Pulmonary artery endothelial cell (primary cell): ENCODE measurements at places on chromosomes 4 and X.

DNA sequence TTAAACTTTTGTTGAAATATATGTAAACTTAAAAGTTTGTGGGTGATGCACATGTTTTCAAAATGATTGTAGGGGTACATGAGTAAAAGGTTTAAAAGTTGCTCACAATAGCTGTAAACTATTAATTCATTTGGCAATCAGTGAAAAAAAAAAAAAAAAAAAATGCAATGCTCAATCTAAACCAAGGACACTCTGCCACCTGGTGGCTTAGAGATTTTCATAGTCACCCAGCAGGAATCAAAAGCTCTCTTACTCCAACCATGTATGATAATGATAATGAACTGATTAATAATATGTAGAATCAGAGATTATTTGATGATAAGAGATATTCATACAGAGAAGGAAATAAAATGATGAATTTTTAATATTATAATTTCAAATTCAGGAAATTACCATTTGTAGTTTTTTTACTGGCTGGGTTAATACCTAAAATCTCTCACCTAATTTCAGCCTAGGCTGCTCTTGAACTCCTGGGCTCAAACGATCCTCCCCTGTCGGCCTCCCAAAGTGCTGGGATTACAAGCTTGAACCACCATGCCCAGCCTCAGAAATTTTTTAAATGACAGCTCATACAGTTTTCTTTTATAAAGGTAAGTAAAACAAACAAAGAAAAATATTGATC, 46.9 kb upstream of the SLC25A4 start:
- no peak for DNase-seq

DNA sequence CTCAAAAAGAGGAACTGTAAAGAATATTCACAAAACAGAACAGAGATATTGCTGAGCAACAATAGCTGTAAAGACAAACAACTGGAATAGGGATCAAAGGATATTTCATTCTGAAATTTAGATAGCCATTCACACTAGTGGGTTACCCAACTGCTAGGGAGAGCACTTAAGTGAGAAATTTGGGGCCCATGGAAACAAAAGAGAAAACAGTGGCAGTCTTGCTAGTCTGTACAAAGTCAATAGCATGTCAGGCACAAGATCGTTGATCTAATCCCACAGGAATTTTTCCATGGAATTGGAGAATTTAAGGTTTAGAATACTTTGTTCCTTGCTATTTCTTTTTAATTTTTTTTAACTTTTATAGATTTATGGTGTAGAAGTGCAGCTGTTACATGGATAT, 467.0 kb downstream of the PCDH18 start:
- no peak for DNase-seq

DNA sequence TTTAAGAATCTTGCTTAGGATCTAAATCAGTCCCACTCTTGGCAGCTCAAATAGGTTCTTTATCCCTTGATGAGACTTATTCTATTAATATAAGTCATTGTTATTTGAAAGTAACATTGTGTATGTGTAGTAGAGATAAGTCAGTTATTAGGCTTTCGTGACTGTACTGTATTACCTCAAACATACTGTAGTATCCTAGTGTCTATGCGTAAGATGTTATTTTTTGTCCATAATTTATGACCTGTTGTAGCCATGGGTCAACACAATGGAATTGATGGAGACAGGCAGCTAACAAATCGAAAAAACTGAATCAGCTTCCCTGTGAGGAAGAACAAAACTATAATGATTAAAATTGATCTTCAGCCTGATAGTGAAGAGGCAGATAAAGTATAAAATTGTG, 41.8 kb downstream of the CLCN3 start:
- DNase-seq: no peak

DNA sequence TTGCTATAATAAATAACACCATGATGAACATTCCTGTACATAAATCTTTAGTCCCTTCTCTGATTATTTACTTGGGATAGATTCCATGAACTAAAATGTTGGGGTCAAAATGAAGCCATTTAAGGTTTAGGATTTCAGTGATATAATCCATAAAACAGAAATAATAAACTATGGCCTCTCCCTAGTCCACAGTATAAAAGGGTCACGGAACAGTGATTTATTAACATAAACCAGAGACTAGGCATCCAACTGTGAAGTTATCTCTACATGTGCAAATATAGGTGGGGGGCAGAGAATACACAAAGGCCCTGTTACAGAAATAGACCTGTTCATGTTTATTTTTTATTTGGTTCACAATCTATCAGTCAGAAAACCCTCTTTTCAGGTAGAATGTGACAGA, 499.1 kb upstream of the SLIT2 start:
- no peak for DNase-seq

DNA sequence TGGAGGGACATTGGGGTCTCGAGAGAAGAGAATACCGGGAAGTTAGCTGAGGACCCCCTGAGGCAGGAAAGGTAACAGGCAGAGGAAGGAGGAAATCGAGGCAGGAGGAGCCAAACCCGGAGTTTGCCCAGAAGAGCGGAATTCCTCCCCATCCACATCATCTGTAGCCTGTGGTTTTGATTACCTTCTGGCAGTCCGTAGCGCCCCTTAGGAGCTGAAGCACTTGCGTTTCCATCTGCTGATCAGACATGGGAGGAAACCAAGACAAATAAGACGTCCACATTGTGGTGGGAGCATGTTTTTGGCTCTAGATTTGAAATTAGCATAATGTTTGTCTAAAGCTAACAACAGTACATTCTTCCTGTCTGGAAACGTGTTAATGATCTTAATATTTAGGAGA, 26.8 kb upstream of the HMX1 start:
- DNase-seq: no peak

DNA sequence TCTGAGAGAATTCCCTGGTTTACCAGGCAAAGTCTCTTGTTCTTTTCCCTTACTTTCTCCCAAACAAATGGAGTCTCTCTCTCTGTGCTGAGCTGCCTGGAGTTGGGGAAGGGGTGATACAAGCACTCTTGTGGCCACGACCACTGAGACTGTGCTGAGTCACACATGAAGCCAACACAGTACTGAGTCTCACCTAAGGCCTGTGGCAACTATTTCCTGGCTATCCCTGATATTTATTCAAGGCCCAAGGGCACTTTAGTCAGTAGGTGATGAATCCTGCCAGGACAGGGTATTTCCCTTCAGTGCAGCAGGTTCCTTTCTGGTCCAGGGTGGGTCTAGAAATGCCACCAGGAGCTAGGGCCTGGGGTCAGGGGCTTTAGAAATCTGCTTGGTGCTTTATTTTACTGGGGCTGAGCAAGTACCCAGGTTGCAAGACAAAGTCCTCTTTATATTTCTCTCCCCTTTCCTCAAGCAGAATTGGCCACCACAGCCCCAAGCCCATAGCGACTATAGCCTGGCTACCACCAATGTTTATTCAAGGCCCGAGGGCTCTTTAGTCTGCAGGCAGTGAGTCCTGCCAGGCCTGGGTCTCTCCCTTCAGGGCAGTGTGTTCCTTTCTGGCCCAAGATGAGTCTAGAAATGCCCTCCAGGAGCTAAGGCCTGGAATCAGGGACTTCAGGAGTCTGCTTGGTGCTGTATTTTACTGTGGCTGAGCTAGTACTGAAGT, 10.5 kb downstream of the ARL13A start:
- DNase-seq: no peak

GRCh38 chr4:62544428-62544827, 1344.3 kb downstream of the ADGRL3 start:
- no peak for DNase-seq

DNA sequence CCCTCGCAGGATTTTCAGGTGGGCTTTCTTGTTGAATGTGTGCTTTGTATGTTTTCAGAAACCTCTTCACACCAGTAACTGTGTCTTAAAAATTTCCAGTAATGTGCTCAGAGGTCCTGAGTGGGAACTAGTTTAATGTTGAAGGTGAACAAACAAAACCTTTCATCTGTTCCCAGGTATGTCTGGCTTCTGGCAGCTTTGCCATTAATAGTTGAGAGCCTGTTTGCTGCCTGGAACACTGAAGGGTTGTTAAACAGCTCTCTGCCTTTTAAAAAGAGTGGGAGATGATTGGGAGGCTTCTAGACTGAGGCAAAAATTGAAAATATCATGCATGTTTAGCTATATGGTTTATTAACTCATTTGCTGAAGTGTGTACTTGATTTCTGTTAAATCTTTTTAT, 161.2 kb upstream of the AGTR2 start:
- no peak for DNase-seq

- no peak for DNase-seq
Measured at GRCh38 chr4:999882-1000425, 6.8 kb upstream of the SLC26A1 start.

- no peak for DNase-seq
Measured at GRCh38 chrX:45400027-45400779, 199.5 kb upstream of the DIPK2B start.

DNA sequence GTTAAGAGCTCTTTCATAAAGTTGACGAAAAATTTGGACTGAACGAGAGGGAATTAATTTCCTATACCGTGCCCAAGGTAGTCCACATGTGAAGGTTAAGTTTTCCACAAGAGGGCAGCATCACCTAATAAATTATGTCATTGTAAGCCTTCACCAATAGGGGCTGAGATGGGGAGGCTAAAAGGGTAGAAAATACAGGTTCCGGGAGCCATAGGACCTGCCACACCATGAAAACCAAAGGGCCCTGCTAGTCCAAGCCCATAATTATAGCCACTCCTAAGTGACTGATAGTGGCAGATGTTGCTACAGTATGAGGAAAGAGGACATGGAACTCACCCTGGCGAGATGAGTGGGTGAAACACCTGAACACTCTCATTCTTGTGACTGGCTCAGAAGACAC, 122.2 kb downstream of the SHROOM4 start:
- no peak for DNase-seq

DNA sequence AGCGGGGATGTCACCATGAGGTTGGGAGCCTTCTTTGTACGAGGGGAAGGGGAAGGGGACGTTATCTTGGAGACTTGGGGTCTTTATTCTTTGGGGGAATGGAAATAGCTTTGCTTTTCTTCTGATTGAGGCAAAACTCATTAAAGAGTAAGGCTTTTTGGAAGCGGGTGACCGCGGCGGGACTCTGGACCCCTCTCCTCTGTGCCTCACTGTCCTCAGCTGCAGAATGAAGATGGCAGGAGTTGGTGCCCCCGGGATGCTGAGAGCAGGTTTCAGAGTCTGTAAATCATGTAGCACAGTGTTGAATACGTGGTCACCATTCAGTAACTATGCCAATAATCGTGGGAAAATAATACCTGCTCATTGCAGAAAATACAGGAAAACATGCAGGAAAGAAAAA, 32.1 kb downstream of the HTT-AS start:
- DNase-seq: no peak

DNA sequence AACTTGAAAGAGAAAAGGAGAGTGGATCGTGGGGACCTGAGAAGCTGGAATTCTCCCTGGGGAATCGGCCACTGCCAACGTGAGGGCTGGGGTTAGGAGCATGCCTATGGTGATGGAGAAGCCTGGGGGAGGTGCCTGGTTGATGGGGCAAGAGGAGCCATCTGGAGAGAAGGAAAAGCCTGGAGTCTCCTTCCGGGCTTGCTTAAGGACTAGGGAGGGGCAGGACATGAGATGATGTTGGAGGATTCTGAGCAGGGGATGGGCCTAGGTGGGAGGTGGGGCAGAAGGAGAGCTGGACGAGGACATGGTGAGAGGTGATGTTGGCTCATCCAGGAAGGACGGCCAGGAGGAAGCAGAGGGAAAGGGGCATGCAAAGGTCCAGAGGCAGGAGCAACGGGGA, 35.0 kb upstream of the GYG2 start:
- DNase-seq: no peak

DNA sequence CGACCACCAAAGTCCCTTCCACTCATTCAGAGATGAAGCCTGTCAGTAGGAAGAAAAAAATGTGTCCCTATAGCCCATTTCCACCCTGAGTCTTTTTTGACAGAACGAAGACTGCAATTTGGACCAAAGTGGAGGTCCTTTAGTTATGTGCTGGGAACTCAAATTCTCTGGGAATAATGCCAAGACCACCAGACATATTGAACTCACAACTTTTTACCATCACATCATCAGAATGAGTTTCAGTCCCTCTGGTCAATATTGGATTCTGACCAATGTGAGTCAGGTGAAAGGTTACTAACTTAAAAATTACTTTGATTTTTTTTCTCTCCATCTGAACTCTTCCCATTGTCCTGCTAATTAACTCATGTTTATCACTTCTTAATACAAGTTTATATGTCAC, 128.9 kb downstream of the DKK2 start:
- DNase-seq: no peak

- no peak for DNase-seq
Measured at GRCh38 chr4:110754716-110755115, 131.8 kb upstream of the PITX2 start.

- DNase-seq: no peak
Measured at GRCh38 chr4:139018971-139019758, 3.6 kb downstream of the NOCT start.

- DNase-seq: no peak
Measured at GRCh38 chr4:38088321-38088720, 128.1 kb downstream of the PTTG2 start.

GRCh38 chr4:185879666-185880312, 67.8 kb upstream of the SORBS2 start:
- DNase-seq: no peak

DNA sequence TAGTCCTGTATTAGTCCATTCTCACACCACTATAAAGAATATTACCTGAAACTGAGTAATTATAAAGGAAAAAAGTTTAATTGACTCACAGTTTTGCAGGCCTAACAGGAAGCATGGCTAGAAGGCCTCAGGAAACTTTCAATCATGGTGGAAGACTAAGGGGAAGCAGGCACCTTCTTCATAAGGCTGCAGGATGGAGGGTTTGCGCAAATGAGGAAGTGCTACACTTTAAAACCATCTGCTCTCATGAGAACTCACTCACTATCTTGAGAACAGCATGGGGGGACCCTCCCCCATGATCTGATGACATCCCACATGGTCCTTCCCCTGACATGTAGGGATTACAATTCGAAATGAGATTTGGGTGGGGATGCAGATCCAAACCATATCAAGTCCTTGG, 12.1 kb upstream of the MAGEA11 start:
- no peak for DNase-seq

DNA sequence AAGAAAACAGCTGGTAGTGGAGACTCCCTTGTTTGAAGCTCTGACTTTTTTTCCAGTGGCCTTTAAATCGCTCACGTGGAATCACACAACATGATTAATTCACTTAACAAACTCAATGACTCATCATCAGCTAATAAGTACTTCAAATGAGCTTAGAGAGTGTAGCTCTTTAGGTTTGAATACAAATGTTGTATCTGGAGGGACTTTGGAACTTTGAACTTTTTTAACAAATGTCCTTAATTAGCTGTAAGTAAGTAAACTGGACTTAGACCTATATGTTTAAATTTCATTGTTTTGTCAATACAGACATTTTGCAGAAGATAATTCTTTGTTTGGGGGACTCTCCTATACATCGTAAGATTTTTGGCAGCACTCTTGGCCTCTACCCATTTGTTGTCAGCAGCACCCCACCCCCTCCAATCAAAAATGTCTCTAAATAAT, 581.1 kb downstream of the SPRY1 start:
- no peak for DNase-seq

- no peak for DNase-seq
Measured at GRCh38 chr4:68732653-68733466, 62.4 kb upstream of the UGT2B15 start.

DNA sequence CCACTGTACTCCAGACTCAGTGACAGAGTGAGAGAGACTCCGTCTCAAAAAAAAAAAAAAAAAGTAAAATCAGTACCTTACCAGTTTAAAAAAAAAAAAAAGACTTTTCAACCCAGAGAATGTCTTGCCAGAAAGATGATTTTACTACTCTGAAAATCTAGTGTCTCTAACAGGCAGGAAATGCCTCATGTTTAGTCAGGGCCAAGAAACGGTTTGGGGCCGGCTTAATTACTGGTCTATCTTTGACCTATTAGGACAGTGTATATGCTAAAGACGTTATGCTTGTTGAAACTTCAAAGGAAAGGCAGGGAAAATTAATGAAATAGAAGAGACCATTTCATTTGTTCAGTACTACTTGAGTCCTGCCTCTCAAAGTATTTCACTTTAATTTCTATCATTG, 9.9 kb downstream of the BEND4 start:
- no peak for DNase-seq
